Prostate gland (tissue), 2 donors: ENCODE measurements at places on chromosomes 7 and 10. TPM values are rescaled to one million over a fixed set of nuclear protein-coding genes. Genes with fewer than 3 reads are reported as not detected.
A peak's percentile ranks its signal among the peaks of the same experiment; 100 is the strongest.

The MUC3A gene
- 46.0 TPM for total RNA-seq

GRCh38 chr7:22700559-22701002, 26.4 kb upstream of the IL6 start:
- H3K4me3 ChIP-seq = no peak overlapping the region
- H3K36me3 ChIP-seq = no peaks in the 10 kb centered on the region
- no peak for DNase-seq
- no peaks in the 10 kb centered on the region for H3K27me3 ChIP-seq
- H3K4me1 ChIP-seq = no peaks in the 10 kb centered on the region

- no peaks in the 10 kb centered on the region for H3K4me1 ChIP-seq
- no peaks in the 10 kb centered on the region for H3K27me3 ChIP-seq
- no peaks in the 10 kb centered on the region for H3K36me3 ChIP-seq
- H3K4me3 ChIP-seq = no peak overlapping the region
- no peak overlapping the region for H3K27ac ChIP-seq
- DNase-seq = no peak
These were observed 247.4 kb upstream of the CACNA2D1 start for GRCh38 chr7:82690929-82691328.

The ZNF485 gene
- 6.9 TPM for total RNA-seq

The ARHGAP22 gene
- 8.6 TPM for total RNA-seq

- H3K4me3 ChIP-seq = no peak overlapping the region
- H3K4me1 ChIP-seq = peaks cover 8% of the 10 kb centered on the region
- H3K27me3 ChIP-seq = no peaks in the 10 kb centered on the region
- DNase-seq = no peak
These were observed 85.6 kb upstream of the ANLN start for GRCh38 chr7:36304099-36304425.

- H3K4me3 ChIP-seq = no peak overlapping the region
- no peaks in the 10 kb centered on the region for H3K27me3 ChIP-seq
- no peaks in the 10 kb centered on the region for H3K4me1 ChIP-seq
- H3K27ac ChIP-seq = no peak overlapping the region
- no peaks in the 10 kb centered on the region for H3K36me3 ChIP-seq
These were observed 213.0 kb upstream of the SMIM30 start for GRCh38 chr7:113331155-113331898.

DNA sequence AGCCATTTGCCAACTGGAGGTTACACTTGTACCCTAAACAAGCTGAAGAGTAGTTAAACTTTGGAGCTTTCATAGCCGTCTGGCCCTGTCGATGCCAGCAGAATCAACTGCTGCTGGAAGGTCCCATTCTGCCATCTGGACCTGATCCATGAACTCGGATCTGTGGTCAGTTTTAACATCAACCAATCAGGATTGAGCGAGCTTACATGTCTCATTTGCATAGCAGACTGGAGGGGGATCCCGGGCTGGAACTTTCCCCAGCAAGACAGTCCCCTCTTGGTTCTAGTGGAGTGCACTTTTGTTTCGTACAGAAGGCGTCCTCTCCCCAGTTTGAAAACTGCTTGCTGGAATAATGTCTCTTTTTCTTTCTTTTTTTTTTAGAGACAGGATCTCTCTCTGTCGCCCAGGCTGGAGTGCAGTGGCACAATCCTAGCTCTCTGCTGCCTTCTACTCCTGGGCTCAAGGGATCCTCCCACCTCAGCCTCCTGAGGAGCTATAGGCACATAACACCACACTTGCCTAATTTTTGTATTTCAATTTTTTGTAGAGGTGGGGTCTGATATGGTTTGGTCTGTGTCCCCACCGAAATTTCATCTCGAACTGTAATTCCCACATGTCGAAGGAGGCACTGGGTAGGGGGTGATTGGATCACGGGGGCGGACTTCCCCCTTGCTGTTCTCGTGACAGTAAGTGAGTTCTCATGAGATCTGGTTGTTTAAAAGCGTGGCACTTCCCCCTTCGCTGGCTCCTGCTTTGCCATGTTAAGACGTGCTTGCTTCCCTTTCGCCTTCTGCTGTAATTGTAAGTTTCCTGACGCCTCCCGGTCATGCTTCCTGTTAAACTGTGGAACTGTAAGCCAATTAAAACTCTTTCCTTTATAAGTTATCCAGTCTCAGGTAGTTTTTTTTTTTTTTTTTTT, 42.8 kb upstream of the SEPHS1 start:
- no peaks in the 10 kb centered on the region for H3K36me3 ChIP-seq
- no peaks in the 10 kb centered on the region for H3K4me1 ChIP-seq
- H3K27me3 ChIP-seq = no peaks in the 10 kb centered on the region
- H3K4me3 ChIP-seq = no peak overlapping the region
- no peak for DNase-seq
- H3K27ac ChIP-seq = no peak overlapping the region

The HABP2 gene
- 0.17 TPM for total RNA-seq

DNA sequence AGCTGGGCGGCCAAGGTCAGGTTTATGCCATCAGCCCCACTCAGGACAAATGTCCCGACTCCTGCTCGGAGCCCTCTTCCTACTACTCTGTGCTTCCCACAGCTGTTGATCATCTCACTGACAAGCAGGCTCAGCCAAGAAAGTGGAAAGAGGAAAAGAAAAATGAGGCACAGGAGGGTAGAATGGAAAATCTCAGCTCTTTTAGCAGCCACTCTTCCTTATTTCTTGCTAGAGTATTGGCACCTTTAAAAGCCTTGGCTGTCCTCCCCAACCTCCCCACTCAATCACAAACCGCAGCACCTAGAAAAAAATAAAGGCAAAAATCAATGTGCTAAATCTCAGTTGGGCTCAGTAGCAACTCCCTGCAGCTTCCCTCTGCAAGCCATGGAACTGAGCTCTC, 35.3 kb upstream of the AGK start:
- no peak overlapping the region for H3K27ac ChIP-seq
- no peaks in the 10 kb centered on the region for H3K36me3 ChIP-seq
- no peak for DNase-seq
- no peaks in the 10 kb centered on the region for H3K4me1 ChIP-seq
- H3K4me3 ChIP-seq = no peak overlapping the region
- H3K27me3 ChIP-seq = no peaks in the 10 kb centered on the region

DNA sequence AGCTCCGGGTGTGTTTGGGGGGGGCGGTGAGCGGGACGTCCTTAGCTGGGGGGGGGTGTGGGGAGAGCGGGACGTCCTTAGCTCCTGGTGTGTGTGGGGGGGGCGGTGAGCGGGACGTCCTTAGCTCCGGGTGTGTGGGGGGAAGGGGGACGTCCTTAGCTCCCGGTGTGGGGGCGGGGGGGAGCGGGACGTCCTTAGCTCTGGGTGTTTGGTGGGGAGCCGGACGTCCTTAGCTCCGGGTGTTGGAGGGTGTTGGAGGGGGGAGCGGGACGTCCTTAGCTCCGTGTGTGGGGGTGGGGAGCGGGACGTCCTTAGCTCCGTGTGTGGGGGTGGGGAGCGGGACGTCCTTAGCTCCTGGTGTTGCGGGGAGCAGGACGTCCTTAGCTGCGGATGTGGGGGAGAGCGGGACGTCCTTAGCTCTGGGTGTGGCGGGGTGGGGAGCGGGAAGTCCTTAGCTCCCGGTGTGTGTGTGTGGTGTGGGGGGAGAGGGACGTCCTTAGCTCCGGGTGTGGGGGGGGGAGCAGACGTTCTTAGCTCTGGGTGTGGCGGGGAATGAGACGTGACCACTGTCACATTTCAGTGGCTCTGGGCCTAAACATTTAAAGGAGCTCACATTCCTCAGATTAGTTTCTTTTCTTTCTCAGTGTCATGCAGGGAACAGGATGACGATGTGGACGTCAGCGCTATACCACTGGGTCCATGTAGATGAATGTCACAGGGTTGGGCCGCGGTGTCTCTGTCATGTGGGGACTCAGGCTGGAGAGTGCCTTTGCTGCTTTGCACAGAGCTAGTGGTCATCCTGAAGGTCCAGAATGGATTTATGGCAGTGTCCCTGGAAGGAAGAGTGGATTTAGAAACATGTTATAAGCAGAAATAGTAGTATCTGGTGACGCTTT, 7.5 kb downstream of the DYNC2I1 start:
- peak; percentile 63 for DNase-seq
- no peaks in the 10 kb centered on the region for H3K4me1 ChIP-seq
- peak overlapping the region; percentile 85 for H3K27ac ChIP-seq
- peak overlapping the region; percentile 44 for H3K4me3 ChIP-seq
- H3K27me3 ChIP-seq = no peaks in the 10 kb centered on the region
- H3K36me3 ChIP-seq = no peaks in the 10 kb centered on the region

The LIPA gene
- total RNA-seq = 37.2 TPM

The UBN2 gene
- total RNA-seq = 13.9 TPM

The RNLS gene
- total RNA-seq = 21.7 TPM

DNA sequence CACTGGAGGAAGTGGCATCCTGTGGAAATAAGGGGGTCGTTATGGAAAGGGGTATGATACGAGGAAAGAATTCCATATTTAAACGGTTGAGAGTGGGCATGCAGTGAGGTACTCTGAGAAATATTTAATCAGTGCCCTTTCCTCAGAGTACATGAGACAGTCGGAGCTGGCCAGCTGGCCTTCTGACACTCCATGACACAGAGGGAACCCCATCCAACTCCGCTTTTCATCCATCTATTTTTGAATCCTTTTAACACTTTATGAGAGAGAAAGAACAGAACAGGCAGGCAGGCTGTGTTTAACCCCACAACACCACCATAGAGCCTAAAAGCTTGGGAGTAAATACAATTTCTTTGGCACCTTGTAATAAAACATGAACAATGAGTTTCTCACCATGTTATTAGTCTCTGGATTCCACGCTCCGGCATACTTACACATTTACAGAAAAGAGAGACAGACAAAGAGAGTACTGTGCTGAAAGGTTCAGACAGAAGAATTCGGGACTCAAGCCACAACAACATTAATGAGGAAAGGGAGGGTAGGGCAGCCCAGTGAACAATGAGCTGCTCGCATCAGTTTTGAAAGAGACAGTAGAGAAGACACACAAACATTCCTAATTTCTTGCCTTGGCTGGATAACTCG, 124.2 kb upstream of the PDLIM1 start:
- H3K4me3 ChIP-seq = no peak overlapping the region
- H3K27me3 ChIP-seq = no peaks in the 10 kb centered on the region
- no peaks in the 10 kb centered on the region for H3K36me3 ChIP-seq
- DNase-seq = no peak
- no peaks in the 10 kb centered on the region for H3K4me1 ChIP-seq

The NEUROD6 gene
- total RNA-seq = not detected

The AKR1C3 gene
- total RNA-seq = 6.5 TPM

- no peak overlapping the region for H3K4me3 ChIP-seq
- no peaks in the 10 kb centered on the region for H3K36me3 ChIP-seq
- no peak overlapping the region for H3K27ac ChIP-seq
- DNase-seq = no peak
- no peaks in the 10 kb centered on the region for H3K4me1 ChIP-seq
These were observed 21.5 kb upstream of the SGMS1 start for GRCh38 chr10:50645236-50645635.

The GLRX3 gene
- total RNA-seq = 40.7 TPM

The ABCB8 gene
- total RNA-seq = 50.6 TPM

DNA sequence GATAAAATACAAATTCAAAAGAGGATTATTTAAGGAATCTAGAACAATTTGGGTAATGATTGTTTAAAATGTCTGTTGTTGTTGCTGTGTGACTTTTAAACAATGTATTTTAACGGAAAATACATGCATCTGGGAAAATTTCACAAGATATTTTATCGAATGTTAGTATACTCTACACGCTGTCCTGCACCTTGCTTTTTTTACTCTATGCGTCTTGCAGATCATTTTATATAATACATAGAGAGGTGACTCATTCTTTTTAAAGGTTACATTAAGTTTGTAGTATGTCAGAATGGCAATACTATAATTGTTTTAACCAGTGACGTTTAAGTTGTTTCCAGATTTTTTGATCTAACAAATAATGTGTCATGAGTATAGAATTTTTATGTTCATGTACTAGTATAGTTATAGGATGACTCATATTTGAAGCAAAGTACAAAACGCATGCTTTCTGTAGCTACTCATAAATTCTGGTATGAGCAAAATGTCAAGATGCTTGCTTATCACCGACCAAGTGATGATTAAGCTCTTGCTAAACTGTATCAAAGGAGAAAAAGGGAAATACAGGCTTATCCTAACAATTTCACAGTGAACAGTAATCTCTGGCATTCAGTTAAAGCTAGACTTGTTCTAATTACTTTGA, 4.9 kb downstream of the DKK1 start:
- H3K4me3 ChIP-seq = no peak overlapping the region
- H3K27me3 ChIP-seq = no peaks in the 10 kb centered on the region
- no peak overlapping the region for H3K27ac ChIP-seq
- DNase-seq = no peak

DNA sequence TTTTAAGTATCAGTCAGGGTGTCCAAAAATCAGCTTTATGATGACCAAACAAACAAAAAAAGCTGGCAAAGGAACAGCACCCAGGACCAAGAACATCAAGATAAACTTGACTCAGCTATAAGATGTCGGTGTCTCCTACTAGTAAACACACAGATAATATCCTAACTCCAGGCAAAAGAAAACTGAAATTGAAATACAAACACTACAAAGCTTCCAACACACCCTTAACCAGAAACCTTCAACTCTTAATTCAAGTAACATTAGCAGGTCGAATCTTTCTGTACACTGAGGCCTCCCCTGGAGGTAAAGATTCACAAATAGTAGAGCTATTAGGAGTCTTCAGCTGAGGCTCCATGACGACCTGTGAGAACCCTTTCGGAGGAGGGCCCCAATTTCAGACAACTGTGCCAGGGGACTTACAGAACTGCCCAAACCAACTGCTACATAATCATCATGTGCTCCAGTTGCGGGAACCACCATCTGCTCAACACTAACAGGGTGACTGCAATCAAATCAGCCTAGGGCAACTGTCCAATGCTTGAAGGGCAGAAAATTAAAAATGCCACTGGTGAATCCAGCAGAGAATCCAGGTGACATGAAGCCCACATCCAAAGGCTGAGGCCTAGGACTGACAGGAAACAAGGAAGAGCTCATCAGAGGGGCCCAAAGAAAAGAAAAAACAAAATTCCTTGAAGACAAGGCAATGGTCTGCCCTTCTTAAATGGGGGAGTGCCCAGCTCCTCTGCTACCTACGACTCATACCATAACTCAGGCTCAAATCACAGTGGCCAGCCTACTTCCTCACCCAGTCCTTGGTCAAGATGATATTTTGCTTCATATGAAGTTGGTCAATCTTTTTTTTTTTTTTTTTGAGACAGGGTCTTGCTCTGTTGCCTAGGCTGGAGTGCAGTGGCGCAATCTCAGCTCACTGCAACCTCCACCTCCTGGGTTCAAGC, 20.0 kb downstream of the XPNPEP1 start:
- no peaks in the 10 kb centered on the region for H3K27me3 ChIP-seq
- no peaks in the 10 kb centered on the region for H3K36me3 ChIP-seq
- no peak overlapping the region for H3K4me3 ChIP-seq
